ENCODE measurements at places on chromosomes 1 and 21.

GRCh38 chr21:38787461-38788274, 18.1 kb upstream of the ETS2 start:
- no peak for DNase-seq

DNA sequence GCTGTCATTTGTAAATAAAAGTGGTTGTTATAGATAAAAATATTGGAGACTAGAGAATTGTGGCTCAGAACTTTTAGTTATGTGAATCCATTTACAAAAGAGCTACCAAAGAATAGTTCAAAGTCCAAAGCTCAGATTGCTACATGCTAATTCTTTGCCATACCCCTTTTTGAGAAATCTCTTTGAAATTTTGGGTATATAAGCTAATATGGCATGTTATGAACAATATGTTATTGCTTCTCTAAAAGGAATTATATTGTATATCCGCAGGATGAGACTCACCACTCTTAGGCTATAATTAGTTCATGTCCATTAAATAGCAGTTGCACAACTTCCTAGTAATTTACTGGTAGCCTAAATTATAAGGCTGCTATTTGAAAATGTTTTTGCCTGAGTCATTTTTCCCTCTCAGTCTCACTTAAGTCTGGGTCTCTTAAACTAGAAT, 178.0 kb downstream of the ZNF281 start:
- no peak for DNase-seq

GRCh38 chr1:216640100-216640499, 83.1 kb downstream of the ESRRG start:
- no peak for DNase-seq

DNA sequence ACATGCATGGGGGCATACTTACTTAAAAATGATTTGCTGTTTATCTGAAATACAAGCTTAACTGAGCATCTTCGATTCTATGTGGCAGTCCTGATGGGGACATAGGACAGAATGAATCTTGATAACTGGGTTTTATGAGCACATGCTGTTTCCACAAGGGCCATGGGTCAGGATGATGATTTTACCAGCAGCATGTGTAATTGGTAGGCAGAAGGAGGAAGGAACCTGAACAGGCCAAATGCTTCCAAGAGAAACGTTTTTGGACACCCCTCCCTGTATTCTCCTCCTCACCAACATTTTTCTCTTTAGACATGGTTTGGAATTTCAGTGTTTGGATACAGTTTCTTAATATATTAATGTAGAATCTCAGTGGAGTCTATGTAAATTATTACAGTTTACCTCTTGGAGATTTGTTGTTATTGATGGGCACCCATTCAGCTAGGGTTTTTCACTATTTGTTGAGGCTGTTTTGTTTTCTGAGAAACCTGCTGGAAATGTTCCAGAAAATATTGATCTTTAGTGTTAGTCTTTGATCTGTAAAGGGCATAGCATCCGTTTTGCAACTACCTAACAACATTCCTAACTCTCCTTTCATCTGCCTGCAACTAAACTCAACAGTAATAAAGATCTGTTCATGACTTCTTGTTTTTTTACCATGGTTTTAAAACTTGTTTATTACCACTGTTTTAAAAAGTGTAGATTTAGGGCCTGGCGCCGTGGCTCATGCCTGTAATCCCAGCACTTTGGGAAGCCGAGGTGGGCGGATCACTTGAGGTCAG, 42.0 kb downstream of the TBCE start:
- DNase-seq, result no peak

DNA sequence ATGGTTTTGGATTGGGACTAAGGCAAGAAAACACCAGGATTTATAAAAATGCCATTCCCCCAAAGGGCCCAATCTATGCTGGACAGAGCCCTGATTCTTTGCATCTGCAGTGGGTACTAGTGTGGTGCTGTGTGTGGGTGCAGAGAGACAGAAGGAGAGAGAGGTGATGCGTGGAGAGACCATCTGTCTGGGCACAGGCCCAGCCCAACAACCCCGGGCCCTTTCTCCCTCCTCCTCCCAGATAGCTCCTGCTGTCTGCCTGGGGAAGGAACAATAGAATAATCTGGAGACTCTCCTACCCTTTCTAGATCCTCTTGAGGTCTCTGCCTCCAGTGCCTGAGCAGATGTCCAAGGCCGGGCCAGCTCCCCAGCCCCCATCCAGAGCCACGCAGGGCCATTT, 15.1 kb downstream of the KIAA1614 start:
- DNase-seq, result no peak

GRCh38 chr1:189149547-189150375, 1327.9 kb downstream of the BRINP3 start:
- DNase-seq, result no peak

DNA sequence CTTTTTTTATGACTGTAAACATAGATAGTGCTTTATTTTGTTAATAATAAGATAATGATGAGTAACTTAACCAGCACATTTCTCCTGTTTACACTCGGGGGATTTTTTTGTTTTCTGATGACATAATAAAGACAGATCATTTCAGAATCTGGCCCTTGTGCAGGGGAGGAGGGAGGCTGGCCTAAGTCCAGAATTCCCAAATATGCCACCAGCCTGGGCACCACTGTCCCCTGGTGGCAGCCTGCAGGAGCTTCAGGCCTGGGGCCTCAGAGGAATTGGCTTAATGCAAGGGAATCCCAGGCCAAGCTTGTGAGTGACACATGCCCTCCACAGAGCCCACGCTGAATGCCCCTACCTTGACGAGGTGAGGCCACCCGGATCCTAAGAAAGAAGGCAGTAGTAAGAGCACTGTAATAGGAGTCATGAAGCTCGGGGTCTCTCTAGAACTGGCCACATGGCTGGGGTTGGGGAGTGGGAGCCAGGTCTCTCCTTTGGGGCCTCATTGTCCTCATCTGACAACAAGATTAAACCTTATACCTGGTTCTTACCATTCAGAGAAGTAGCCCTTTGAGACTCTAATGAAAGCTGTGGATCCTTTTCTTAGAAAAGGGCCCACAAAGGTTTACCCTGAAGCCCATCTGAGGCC, 24.1 kb downstream of the ETNK2 start:
- no peak for DNase-seq

- DNase-seq, result no peak
These were observed 5.5 kb downstream of the EFNA3 start for GRCh38 chr1:155083865-155084721.

DNA sequence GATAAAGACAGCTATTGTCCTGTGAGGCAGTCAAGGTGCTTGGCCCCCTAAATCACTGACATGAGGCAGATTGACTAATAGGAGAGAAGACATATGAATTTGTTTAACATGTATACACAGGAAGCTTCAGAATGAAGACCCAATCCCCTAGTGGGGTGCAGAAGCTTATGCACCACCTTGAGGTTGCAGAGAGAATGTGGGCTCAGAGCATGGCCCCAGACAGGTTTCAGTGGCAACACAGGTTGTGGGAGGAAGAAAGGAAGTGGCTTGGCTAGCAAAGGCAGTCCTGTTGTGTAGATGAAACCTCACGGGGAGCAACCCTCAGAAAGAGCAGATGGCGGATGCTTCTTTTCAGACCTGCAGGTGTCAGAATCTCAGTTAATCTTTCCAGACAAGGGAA, 37.0 kb upstream of the PARP1 start:
- no peak for DNase-seq

GRCh38 chr1:247531937-247532336, 4.3 kb downstream of the OR2C3 start:
- DNase-seq, result no peak

- peak; percentile 22 for DNase-seq
These were observed 780 bp downstream of the YTHDF2 start for GRCh38 chr1:28737307-28738132.

DNA sequence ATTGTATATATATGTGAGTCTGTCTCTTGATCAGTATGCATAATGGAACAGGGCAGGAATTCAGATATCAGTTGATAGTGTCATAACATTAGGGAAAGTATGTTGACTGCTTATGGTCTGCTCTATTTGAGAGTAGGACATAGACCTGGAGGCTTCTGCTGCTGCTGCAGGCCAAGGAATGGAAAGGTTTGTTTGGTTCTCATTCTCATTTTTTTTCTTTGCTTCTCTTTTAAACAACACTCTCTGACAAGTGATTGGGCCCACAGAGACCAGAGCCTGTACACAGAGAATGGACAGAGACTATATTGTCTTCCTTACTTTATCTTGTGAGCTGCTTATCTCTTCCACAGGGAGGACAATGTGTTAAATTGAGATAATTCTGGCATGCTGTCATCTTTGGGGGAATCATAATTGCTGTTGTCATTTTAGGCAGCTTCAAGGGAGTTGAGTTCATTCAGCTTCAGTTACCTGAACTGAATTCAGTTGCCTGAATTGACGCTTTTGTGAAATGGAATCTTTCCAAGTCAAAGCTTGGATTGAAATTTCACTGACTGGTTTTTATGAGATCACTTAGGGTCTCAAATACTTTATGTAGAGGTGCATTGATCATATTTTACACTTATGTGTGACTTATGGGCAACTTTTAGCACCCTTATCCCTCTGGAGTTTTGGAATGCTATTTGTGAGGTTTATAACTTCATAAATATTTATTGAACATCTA, 16.9 kb downstream of the CAP1 start:
- no peak for DNase-seq

GRCh38 chr1:8360493-8361197, 42.7 kb downstream of the SLC45A1 start:
- DNase-seq, result no peak

DNA sequence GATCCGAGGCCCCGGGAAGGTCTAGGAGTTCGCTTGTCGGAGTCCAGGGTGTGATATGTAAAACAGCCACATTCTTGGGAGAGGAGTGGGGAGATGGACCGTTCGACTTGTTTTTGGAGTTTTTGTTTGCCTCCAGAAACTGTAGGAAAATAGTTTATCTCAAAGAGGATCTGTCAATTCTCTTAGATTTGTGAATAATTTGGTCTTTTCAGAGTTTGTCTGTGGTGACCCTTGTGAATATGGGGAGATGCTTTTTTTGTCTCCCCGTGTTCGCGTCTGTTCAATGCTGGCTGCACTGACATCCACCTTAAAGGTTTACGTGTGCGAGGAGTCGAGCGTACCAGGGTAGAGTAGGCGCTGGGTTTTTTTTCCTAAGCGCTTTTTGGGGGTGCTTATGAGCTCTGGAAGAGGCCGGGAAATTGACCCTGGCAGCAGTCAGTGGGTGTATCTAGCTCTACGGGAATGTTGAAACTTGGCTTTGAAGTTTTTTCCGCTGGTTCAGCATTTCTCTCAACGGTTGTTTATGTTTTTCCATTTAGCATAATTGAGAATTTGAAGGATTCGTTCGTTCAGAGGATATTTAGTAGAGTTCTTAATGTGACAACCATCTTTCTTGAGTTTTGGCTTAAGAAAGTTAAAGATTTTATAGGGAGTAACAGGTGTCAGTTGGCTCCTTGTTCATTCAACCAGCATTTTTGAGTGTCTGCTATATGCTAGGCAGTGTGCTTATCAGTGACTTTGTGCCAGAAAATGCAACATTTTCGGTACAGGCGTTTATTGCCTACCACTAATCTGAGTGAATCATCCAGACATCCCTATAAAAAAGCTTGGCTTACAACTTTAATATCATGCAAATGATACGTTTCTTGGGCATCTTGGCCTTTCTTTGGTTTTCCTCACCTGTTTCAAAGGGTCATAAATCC, 1.2 kb downstream of the SZRD1 start:
- DNase-seq, result no peak

GRCh38 chr1:161171191-161171590, 5.0 kb downstream of the PPOX start:
- DNase-seq, result no peak

- DNase-seq, result no peak
These were observed 476.7 kb downstream of the NPHP4 start for GRCh38 chr1:5515501-5515900.

GRCh38 chr1:233242827-233243483, 52.6 kb downstream of the PCNX2 start:
- no peak for DNase-seq

DNA sequence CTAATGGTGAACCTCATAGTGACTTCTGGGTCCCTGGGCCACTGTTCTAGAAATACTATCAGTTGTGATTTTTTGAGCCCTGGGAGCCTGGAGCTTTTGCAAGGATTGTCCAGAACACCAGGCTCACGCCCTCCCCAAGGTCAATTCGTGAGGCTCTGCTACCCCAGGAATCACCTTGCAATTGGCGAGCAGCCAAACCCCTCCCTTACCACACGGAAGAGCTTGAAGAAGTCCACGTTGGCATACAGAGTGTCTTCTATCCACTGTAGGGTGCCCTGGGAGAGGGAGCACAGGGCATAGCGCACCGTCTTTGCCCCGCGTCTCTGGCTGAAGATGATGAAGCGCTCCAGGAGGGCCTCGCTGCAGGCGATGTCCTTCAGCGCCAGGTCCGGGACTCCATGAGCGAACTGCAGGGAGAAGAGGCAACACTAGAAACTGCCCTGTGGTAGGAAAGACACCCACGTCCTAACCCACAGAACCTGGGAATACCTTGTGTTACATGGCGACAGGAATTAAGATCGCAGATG, 22.3 kb downstream of the ABCA4 start:
- no peak for DNase-seq

DNA sequence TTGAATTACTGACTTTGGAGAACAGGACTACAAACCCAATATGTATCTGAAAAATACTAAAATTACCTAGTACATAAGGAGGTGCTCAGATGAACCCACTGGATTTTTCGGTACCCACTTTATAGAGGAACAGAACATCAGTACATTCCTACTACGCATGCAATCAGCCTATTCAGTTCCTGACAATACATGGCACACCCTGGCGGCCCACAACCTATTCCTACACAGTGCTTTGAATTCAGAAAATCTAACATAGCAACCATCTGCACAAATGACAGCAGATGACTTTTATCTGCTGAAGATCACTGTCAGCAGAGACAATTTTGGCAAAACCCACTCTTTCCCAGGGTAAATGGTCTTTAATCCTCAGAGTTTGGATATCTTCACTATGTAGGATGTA, 257.1 kb upstream of the GREM2 start:
- no peak for DNase-seq

DNA sequence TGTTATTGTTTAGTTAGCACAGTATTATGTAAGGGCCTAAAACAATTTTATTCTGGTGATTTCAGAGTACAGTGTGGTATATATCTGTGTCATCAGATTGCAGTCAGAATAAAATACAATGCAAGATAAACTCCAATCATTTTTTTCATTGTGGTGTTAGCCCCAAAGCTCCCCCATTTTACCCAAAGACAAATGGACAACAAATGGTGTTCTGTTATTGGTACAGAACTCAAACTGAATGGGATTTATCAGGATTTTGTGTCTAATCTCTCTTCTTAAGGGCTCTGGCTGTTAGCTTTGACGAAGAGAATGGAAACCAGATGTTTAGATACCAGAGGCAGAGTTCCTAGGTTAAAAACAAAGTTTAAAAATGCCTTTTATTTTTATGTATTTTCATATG, 163.1 kb upstream of the USP25 start:
- DNase-seq, result no peak

DNA sequence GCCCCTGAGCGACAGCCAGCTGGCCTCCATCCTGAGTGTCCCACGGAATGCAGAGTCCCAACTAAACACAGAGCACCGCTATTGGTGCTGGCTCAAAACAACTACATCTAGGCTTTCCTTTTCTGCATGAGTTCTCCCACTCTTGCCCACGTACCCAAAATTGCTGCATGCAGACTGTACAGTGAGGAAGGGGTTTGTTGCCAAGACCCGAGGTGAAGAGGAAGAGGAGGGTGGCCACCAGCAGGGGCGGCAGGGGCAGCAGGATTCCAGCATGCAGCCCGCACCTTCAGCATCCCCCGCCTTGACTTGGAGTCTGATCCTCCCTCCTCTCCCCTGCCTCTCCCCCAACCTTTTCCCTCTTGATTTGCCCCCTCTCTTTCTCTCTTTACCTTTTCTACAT, 8.0 kb downstream of the S100A9 start:
- no peak for DNase-seq
